ENCODE measurements at places on chromosomes 1 and 21. TPM values are rescaled to one million over a fixed set of nuclear protein-coding genes. Genes with fewer than 3 reads are reported as not detected.

GRCh38 chr1:179925922-179926849, 28.4 kb upstream of the CEP350 start:
- no peak for DNase-seq

DNA sequence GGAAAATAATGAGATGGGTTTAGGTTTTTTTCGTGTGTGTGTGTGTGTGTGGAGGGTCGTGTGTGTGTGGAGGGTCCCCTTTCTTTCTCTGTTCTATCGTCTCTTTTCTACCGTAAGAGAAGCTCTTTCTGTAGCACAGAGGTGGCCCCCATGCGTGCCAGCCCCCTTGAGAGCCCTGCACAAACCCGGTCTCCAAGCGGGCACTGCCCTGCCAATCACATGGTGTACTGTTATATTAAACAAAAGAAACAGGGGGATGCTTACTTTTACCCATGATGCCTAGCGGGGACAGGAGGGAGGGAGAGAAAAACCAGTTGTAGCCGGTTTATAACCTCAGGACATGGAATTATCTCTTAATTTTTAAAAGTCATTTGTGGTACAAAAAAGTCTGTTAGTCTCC, 41.0 kb downstream of the GATAD2B start:
- no peak for DNase-seq

GRCh38 chr1:204363335-204364114, 3.8 kb upstream of the PLEKHA6 start:
- peak; percentile 64 for DNase-seq

DNA sequence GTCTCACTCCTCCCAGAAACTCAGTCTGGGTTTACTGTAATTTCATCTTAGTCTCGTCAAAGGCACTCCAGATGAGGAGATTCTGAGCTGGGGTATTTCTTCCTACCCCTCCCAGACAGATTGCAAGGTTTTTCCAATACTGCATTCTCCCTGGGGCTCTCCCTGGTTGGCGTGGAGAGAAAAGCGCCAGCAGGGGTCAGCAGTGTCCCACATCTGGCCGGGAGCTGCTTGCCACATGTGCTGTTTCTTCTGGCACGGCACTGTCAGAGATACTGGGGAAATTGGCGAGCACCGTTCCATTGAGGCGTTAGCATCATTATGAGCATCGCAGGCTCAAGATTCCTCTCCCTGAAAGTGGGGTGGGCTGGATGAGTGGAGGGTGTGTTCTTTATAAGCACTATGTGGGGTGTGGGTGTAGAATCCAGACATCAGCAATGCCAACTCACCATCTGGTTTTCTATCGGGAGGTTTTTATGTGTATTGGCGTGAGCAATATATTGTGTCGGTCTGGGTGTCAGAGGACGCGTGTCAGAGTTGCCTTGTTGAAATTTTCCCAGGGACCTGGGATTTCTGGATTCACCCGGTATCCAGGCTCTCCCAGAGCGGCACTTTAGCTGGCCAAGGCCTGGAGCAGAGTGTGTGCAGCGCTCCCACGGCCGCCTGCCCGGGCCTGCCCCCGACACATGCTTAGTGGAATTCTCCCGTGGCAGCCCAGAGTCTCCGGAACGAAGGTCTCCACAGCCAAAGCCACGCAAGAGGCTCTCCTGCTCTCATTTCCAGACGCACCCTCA, 8.0 kb upstream of the NAV1 start:
- no peak for DNase-seq

DNA sequence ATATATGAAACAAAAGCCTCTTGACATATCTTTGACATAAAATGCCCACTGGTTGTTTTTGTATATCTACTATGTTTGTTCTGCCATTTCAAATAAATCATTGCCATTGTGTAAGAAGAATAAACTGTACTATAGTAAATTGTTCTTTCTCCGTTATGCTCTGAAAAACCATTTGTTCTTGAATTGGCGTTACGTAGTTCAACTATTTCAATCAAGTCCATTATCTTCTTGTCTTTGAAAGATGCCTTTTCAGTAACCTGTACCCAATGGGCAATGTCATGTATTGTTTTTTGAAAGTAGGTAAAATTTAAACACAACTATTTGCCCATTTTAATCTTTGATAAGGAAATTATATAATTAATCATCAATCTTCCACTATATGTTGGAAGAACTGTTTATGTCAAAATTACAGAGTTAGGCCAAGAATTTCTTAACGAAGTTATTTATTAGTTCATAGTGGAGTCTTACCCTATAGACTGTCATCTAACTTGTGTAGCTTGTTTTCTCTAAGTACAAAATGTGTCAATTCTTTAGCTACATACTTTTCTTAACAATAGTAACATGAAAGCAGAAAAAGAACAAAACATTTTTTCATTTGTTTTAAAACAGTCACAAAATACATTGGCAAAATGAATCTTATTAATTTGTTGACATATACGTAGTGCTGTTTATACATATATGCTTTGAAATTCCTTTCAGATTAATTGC, 294.8 kb downstream of the PTPRC start:
- no peak for DNase-seq

DNA sequence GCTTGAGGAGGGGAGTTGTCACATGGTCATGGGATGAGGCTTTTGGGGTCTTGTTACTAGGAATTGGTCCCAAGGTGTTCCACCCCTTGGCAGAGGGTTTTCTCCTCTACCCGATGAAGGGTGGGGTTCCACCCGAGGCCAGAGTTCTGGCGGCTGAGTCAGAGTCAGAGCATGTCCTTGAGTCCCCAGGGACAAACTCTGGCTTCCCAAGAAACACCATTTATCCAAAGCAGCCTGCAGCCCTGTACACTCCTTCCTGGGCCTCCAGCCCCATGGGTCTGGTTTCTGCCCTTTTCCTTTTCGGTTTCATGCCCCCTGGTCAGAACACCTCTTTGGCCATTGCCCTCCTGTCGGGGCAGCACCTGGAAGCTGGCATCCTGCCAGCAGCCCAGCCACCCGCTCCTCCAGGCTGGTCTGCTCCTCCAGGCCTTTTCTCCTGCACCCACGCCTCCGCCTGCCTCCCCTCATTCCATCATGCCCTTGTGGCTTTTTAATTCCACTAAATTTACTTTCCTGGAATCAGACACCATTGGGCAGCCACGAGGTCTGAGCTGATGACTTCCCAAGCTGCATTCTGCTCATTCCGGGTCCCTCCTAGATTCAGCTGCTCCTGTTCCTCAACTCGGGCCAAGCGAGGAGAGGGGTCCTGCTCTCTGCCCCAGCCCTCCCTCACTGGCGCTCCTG, 301.7 kb upstream of the VAMP3 start:
- no peak for DNase-seq

GRCh38 chr1:11981378-11982009, 1.2 kb downstream of the MFN2 start:
- DNase-seq: no peak

DNA sequence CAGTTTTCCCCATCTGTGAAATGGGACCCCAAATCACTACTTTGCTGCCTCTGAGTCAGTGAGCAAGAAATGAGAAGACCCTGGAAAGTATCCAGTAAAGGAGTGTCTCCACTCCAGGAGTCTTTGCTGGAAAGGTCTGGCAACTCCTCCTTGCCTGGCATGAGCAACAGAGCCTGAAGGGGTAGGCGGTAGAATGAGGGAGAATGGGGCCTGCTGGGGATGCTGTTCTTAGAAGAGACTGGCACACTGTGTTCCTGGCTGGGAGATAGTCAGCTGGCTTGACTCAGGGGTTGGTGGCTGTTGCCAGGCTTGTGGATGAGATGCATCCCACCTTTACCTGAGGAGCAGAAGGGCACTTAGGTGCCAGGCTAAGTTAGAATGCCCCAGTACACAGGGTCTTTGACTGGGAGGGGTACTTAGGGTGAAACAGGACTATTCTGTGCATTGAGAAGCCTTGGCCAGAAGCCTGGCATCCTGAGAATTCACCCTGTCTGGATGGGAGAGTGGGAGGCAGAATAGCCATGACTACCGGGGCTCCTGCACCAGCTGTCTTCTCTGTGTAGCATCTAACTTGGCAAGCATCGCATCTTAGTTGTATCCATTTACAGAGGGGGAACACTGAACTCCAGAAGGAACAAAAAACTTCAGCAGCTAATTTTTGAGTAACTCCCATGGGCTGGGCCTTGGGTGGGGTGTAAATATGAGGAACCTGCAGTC, 2.5 kb downstream of the MFSD2A start:
- DNase-seq: no peak

DNA sequence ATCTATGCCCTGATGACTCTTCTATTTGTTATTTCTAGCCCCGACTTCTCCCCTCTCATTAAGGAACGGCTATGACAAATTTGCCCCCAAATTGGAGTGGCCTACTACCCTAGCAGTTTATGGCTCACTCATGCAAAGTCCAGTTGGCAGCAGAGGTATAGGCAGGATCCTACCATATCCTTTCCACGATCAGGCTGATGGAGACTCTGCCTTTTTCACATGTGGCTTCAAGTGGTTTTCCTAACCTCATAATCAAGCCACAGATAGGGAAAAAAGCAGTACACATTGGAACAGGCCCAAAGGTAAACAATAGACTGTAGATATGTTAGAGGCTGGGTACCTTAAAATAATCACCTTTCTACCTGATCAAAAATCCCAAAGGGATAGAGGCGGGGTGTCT, 292.5 kb downstream of the NCAM2 start:
- no peak for DNase-seq

DNA sequence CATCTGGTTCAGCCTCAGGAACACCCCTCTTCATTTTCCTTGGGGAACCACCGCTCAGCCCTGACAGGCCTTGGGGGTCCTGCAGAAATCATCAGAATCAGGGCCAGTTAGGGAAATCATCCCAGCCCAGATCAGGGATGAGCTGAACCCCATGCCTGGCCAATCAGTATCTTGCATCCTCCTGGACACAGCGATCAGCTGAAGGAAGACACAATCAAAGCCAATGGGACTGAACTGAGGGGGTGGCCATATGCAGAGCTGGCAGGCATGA, 395.4 kb downstream of the MATN1 start:
- no peak for DNase-seq

- no peak for DNase-seq
Observed at GRCh38 chr1:198701250-198701649, 62.4 kb downstream of the PTPRC start.

DNA sequence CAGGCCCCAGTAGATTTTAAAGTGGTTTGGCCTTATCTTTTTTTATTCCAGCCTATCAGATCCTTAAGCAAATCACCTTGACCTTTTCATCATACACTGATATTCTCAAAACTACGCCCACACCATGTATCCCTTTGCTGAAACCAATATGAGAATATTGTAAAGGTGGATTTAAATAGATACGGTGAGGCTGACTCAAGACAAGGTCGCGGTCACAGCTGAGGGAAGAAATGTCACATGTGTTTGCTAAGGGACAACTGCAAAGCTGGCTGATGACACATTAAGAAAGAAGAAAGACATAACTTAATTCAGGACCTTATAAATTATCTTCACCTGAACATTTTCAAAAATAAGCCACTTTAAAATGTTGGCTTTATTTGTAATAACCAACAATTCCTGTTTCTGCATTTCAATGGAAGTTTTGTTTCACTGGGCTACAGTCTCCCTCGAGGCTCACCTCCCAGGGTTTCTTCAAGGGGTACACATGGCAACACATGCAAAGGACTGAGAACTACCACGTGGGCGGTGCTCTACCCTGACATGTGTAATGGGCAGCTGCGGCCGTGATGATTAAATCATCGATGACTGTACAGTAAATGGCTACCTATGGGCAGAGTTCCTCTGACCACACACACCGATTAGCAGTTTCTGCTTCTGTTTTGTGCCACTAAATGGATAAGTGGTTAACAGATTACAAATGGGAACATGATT, 189.5 kb downstream of the SIPA1L2 start:
- no peak for DNase-seq

GRCh38 chr1:71770121-71770520, 512.2 kb downstream of the NEGR1 start:
- no peak for DNase-seq

DNA sequence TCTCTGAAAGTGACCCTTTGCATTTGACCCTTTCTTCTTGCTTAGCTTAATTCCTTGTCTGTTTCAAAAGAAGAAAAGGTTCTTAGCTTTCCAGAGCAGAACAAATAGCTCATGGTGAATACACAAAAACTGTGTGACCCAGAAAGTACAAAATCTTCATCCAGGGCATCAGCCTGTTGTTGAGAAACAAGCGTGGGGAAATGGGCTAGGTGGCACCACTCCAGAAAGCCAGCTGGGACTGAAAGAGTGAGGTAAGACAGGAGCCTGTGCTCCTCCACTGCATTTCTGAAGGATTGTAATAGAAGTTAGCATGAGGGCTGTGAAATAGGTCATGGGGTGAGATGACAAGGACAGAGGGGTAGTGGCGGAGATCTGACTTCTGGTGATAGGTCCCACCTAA, 45.8 kb downstream of the CYP2J2 start:
- DNase-seq: no peak

DNA sequence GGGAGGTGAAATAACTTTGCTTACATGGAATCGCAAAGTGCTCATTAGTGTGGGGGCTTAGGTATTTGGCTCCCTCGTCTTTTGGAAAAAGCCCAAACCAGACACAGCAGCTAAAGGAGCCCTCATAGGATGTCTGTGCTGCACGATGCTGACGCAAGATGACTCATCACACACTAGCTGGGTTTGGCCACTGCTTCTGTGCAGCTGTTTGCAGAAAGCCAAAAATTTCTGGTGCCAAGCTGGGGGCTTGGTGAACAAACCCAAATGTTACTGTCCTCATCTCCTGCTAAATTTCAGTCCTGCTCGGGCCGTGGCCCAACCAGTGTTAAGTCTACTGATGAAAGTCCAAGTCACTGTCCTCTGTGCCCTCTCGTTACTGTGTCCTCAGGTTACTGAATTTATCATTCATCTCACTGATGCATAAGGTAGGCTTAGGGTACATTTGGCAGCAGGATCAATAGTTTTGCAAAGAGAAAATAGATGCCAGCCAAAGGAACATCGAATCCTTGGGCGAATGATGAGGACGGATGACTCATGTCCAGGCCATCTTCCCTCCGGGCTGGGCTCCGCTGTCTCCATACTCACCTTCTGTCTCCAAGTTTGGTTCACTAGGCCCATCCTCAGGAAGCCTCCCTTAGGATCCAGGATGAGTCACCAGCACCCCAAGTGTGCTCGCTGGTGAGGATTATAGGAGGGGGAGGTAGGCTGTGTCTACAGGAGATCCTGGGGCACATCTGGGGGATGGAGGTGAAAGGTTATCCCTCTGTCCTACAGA, 177.7 kb downstream of the ADSS2 start:
- DNase-seq: no peak

GRCh38 chr1:41414716-41415306, 53.6 kb downstream of the FOXO6 start:
- DNase-seq: no peak

DNA sequence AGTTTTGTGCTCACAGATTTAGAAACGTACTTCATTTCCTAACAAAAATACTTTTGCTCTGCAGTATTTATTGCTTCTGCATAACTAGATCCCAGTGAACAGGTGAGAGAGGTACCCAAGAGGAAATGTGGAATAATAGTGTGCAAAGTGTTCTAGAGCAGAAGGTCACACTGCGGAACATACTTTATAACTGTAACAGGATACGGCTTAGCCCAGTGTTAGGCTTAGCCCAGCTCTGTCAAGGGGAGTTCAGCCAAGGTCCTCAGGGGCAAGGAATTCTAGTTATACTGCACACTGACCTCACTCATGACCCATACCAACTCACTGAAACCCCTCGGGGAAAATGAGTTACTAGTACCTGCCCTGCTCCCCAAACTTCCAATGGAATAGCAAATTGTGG, 55.3 kb downstream of the PTPN14 start:
- DNase-seq: no peak

- no peak for DNase-seq
Observed at GRCh38 chr1:21534674-21535378, 25.6 kb downstream of the ALPL start.

CDK11B gene
- 32.1 TPM for total RNA-seq

KLHL12 gene
- total RNA-seq: 27.7 TPM

HNRNPCL1 gene
- not detected for total RNA-seq

SEMA6C gene
- total RNA-seq: 2.0 TPM

PPIAL4G gene
- total RNA-seq: 0.05 TPM

MRPL24 gene
- 116 TPM for total RNA-seq
